Activated CD4-positive, CD25-positive, alpha-beta regulatory T cell treated with anti-CD3 and anti-CD28 coated beads, Interleukin-2, amount 50 U/mL, for 72 hours (primary cell): ENCODE measurements at places on chromosomes 16 and 17.

DNA sequence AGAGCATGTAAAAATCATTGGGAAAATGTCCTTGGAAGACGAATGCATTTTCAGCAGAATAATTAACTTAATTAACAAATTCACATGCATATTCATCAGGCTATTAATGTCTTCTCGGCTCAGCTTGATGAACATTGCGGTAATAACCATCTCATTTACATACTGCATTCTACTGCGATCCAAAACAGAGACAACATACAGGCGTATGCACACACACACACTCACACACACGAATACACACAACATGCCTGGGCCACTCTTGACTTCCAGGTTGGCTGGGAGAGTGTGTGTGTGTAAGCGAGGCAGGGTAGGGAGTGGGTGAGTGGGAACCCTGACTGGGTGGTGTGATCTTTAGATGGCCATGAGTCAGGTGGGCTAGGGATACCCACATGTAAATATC lies 44.7 kb downstream of the NEUROD2 start:
- DNase-seq, result no peak

GRCh38 chr16:84947996-84948850 lies 63.1 kb downstream of the ZDHHC7 start:
- DNase-seq, result no peak

DNA sequence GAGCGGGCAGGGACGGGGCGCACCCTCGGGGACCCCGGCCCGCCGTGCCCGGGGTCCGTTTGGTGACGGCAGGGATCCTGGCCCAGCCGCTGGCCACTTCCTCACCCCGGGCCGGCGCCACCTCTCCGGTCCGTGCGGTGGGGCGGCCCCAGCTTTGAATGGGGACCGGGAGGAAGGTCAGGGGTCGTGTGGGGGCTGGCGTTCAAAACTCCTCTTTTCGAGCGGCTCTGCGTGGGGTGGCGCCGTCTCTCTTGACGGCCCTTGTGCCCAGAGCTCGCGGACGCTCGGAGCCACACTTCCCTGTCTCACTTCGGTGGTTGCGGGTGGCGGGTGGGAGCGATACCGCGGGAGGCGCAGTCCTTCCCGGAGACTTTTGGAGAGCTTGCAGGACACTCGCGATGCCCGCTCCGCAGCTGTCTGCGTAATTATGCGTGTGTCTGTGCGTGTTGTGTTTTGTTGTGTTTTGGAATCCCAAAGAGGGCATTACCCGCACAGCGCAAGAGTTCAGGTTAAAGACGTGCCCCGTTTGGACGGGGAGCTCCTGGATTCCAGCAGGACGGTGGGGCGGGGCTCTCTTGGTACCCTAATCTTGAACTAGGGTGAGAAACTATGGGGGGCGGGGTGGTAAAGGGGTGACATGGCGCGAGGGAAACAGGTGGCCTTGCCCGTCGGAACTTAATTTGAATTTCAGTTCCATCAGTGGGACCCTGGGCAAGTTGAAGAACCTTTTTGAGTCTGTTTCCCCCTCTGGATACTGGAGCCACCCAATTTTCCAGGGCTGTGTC lies 637 bp downstream of the PLCG2 start:
- DNase-seq, result no peak

DNA sequence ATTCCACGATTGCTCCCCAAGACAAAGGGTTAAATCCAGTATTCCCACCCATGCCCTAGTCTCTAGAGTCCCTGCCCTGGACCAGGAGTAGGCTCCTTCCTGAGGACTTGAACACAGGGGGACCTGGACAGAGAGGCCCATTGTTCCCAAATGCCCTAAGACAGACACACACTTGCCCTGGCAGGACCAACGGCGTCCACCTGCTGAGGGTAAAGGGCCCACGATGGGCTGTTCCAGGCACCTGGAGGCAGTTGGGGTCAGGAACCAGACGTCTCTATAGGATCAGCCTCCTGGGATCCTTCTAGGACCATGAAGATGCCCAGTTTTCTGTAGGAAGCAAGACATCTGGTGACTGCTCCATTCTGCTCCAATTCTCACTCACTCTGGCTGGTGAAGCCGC lies 39.3 kb downstream of the TNFRSF13B start:
- DNase-seq, result no peak

GRCh38 chr17:80839026-80839345 lies 152.7 kb upstream of the CHMP6 start:
- DNase-seq, result no peak

- no peak for DNase-seq
Observed at GRCh38 chr17:80856863-80857755, 134.5 kb upstream of the CHMP6 start.

GRCh38 chr17:36133602-36134236 lies 30.1 kb downstream of the CCL4 start:
- no peak for DNase-seq
